Left colon (tissue), 2 donors: ENCODE measurements at places on chromosomes 6 and 20.

DNA sequence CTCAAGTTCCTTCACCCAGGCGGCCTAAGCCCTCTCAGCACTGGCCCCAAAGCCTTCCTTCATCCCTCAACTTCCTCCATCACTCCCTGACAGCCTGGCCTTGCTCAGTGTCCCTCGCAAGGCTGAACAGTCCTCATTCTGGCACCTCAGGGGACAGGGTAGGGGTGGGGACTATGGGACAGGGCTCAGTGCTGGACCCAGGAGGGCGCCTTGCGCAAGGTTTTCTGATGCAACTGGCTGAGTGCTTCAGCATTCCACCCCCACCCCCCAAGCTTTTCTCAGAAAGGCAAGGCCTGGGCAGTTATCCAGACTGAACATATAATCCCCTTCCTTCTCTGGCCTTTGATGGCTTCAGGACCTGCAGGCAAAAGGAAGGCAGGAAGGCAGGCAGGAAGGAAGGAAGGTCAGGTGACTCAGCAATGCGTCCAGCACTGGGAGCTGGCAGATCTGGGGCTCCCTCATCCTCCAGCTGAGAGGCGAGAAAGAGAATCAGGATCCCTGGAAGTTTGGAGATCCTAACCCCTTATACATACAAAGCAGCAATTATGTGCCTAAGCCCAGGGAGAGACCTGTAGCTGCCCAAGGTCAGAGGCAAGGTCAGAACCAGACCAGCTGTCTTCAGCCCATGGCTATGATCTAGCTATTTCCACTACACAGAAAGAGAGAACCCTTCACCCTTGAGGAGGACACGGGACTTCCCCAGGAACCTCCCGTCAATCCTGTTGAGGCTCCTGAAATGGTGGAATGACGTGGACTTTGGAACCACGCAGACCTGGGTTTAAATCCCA, 8.6 kb upstream of the TRIB3 start:
- DNase-seq, result peak; percentile 52

DNA sequence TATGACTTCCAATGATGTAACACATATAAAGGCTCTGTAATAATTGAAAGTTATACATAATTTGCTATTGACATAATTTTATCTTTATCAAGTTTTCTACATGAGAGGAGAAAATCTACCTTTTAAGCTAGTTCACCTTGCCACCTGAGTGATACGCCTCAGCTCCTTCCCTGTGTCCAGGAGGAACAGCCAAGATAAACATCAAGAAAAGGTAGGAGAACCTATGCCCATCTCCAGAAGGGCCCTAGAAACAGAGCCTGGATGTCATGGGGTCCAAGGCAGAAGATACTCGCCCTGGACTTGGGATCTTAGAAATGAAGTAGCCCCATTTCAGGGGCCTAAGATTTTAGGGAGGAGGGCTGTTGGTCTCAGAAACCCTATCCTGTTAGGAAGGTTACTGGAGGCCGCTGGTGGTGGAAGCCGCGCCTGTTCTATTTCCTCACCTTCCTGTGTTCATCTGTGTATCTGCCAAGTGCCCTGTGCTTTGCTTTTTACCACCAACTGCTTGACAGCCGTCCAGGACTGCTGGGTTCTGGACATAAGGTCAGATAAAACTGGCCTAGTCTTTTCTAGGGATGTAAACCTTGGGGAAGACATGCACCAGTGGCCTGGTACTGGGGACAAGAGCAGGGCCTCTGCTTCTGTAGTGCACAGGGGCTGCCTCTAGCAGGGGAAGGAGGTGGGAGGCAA, 178.5 kb downstream of the ARID1B start:
- no peak for DNase-seq

GRCh38 chr6:162934844-162935243, 207.1 kb downstream of the PACRG start:
- no peak for DNase-seq

GRCh38 chr6:21352131-21352530, 241.4 kb upstream of the SOX4 start:
- DNase-seq, result no peak

- DNase-seq, result peak; percentile 23
Measured at GRCh38 chr20:61178551-61179071, 73.5 kb upstream of the CDH4 start.

- DNase-seq, result no peak
Measured at GRCh38 chr6:17225767-17226630, 55.2 kb upstream of the RBM24 start.

DNA sequence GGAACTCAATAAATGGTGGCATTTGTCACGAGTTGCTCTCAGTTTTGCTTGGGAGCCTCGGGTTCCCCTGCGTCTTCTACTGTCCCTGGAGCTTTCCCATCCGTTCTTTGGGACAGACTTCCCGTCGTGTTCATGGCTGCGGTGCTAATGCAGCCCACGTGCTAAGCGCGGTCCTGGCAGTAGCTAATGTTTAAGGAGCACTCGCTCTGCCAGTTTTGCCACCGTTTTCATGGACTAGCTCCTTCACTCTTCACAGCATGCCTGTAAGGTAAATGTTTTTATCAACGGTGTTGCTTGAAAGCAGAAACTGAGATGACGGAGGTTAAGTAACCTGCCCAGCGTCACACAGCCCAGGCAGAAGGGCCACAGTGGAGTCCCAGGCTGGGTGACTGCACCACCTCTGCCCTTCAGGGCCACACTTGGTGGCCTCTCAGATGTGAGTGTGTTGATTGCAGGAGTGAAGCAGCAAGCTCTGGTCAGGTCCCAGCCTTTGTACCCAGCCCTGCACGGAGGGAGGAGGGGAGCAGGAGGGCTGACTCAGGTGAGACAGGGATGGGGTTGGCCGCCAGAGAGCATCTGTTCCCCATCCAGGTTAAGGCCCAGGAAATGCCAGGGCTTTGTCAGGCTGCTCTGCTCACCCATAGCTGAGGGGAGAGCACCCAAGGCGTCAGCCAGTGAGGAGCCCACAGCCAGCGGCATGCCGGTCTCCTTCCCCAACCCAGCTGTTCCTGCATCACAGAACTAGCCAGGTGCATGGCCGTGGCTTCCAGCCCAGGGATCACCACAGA, 181.8 kb downstream of the ZMYND8 start:
- DNase-seq, result no peak

DNA sequence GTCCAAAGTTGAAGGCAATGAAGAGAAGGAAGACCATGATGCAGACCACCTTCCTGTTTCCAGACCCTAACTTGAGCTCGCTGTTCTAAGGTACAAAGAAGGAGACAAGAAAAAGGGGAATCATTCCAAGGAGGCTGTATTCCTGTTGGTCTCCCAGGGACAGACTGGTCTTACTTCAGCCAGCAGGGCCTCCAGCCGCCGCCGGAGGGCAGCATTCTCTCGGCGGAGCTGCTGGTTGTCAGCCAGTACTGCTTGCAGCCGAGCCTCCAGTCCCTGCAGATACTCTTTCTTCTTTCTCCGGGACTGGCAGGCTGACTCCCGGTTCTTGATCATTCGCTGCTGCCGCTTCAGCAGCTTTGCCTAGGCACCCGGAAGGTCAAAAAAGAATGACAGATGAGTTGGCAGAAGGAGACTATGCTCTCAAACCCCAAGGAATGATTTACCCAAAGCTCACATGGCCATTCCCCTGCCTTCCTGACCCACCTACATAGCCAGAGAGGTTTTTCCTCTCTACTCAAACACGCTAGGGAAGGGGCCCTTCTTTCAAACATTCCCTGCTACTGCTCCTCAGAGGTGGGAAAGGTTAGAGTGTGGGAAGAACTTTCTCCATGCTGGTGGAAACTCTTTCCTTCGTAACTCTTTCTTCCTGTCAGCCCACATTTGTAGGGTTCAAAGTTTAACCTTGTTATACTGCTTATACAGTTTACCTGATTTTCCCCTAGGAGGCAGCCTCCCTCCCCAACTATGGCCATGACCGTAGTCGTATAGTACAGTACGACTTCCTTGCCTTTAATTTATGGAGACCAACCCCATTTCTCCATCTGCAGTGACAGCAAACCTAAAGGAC, 9.0 kb downstream of the ATF6B start:
- peak; percentile 82 for DNase-seq

DNA sequence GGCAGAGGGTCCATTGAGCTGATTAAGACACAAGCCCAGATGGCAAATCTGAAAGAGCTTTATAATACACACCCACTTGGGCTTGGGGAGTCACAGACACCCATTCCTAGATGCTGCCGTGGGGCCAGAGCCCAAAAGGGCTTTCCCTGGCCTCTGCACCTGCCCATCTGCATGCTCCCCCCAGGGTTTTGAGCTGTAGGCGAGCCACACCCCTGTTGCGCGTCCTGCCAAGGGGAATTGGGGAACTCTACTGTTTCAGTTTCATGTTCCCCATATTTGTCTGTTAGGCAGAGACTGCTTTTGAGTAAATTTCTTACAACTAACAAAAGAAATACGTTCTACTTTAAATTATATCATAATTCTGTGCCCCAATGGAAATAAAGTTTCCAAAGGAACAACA, 52.9 kb upstream of the FNDC1 start:
- no peak for DNase-seq

DNA sequence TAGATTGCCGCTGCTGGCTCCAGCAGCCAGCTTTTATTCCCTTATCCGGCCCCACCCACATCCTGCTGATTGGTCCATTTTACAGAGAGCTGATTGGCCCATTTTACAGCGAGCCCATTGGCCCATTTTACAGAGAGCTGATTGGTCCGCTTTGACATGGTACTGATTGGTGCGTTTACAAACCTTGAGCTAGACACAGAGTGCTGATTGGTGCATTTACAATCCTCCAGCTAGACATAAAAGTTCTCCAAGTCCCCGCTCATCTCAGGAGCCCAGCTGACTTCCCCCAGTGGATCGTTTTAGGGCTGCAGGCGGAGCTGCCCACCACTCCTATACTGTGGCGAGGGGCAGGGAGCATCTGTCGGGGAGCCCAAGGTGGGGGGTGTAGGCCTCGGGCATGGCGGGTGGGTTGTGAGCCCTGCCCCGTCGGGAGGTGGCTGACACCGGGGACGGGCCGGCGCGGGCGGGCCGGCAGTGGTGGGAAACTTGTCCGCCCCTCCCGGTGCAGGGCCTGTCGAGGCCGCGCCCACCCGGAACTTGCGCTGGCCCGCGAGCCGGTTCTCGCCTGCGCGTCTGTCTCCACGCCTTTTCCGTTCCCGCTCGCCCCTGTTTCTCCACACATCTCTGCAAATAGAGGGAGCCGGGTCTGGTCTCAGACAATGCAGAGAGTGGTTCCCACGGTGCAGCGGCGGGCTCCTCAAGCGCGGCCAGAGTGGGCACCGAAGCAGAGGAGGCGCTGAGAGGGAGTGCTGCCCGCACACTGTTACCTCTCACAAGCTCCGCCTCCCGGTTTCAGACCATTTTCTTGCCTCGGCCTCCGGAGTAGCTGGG, 86.1 kb upstream of the STMND1 start:
- DNase-seq, result peak; percentile 51
